ENCODE measurements at places on chromosomes 1 and 21.

DNA sequence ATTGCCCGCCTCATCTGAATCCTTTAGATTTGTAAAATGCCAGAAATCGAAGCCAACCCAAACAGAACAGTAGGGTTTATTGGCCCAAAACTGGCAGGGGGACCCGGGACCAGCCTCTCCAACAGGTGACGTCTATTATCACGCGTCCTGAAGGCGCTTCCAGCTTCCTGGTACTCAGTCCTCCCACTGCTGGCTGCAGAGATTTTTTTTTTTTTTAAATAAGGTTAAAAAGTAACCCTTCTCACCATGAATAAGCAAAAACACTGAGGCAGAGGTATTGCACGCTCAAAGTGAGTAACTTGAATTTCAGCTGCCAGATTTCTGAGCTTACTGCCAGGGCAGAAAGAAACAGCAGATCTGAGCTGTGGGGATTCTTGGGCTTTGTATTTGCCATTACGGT, 54.4 kb upstream of the GCLM start:
- no peak for DNase-seq

DNA sequence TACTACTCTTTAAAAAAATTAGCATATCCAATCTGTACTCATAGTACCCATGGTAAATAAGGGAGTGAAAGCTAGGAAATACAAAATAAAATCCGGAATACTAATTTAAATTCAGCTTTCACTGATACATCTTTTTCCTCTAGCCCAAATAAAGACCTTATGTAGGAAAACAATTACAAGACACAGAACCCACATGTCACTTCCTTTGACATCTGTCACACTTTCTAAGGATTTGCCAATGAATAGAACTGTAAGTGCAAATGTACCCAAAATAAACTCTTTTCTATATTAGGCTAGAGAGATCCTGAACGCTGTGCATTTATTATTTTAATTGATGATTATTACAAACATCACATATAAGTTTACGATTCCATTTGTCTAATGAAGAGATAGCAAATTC, 393.0 kb downstream of the LRRIQ3 start:
- no peak for DNase-seq

DNA sequence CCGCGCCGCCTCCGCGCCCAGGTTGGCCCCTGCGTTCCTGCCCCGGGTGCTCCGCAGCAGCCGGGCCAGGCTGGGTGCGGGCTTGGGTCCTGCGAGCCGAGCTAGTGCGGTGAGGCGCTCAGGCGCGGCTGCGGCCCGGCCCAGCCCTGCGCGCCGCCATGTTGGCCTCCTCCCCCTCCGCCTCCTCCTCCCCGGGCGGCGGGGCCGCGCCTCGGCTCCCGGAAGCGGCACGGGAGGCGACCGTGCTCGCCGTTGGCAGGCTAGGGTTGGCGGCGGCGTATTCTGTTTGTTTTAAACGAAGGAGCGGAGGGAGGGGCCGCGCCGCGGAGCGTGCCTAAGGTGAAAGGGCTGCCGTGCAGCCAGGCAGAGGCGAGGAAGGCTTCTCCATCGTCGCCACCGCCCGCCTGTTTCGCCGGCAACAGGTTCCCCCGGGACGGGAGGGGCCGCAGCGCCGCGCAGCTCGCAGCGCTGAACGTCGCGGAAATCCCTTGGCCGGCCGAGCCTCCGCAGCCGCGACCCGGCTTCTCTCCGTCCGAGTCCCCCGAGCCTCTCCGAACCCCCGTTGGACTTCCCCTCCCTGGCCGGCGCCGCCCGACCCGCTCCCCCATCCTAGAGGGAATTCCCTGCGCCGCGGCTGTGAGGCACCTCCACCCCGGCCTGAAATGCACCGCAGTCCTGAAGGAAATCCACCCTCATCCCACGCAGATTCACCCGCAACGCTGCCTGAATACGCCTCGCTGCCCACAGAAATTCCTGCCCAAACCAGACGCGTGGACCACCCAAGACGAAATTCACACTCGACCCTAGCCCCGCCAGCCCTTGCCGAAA, at the start of gene USP24:
USP24 (minus strand) TSS at position 171 of the 828 bp plus-strand sequence. CDS start 251 bp downstream, outside the sequence.
- peak; percentile 86 for DNase-seq

DNA sequence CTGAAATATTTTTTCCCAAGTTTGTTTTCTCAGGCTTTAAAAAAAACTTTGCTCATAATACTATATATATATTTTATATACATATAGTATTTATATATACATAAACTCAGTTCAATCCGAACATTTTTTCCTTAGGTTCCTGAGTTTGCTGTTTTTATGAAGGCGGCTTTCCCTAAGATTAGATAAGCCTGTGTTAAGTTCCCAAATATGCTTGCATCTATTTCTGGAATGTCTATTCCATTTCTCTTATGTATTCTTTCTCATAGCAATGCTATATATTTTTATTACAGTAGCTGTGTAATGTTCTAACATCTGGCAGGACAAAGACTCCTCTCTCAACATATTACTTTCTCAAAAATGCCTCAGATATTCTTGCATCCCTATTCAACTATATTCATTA, 45.9 kb downstream of the ADSS2 start:
- DNase-seq, result no peak

DNA sequence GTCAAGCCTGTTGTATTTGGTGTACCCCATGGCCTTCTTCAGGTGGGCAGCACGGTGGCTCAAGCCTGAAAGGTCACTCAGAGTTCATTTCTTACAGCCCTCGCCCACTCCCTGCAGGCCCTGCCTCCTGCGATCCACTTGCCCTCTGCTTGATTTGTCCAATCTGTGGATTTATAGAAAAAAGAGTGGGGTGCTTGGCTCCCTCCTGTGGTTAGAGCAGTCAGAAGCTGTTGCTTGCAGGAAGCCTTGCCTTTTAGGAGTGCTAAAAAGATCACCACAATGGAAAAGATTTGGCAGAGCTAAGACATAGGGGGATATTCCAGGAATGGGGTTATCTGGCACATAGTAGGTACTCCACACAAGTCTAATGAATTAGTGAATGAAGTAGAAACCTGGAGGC, 108.0 kb upstream of the TRABD2B start:
- DNase-seq, result no peak

DNA sequence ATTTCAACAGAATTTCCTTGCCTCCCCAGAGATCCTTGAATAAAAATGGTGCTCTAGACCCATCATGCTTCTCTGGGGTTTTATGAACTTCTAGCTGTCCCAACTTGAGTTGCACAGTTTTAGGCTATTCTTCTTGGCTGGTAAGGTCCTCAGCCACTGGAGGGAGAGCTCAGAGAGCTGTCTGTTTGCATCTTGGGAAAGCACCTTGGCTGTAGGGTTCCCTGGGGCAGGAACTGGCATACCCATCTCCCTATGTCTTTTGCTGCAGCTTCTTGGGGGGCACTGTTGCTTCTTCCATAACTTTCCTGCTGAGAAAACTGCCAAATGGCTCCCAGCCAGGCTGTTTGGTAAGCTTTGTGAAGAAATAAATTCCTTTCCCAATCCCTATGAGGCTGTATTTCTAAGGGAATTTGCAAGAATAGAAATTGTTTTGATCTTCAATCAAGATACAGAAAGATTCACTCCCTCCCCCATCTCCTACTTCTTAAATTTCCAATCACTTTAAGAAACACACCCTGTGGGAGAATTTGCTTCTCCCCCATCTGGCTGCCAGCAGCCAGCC, 8.2 kb upstream of the FMOD start:
- no peak for DNase-seq

DNA sequence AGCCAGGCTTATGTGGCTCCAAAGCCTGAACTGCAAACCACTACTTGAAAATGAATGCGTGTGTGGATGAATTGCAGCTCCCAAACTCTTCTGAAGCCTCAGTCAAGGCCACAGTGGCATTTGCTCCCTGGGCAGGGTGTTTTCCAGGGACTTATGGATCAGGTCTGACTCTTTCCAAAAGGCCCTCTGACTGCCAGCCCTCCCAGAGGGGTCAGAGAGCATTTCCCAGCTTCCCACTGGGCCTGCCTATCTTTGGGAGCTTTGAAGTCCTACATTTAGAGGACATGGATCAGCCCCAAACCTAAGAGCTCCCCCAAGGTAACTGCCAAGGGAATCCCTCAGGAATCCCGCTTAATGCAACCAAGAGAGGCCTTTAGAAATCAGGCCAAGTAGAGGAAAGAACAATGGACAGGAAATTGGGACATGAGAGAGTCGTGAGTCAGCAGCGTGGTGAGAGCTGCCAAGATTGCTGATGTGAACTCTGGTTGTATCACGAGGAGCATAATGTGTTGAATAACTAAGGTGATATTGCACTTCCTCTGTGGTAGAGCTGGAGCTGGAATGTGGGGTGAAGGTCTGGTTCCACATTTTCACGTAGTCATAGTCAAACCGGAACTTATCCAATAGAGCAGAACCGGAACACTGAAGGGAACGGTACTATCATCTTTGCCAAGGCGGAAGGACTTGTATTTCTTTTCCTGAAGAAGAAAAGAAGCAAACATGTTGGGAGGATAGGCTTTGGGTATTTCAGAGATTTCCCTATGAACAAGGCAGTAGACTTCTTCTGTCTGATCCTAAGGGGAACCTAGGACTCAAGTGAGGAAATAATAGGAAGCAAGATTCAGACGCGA, 99.4 kb upstream of the JUN start:
- DNase-seq, result no peak

DNA sequence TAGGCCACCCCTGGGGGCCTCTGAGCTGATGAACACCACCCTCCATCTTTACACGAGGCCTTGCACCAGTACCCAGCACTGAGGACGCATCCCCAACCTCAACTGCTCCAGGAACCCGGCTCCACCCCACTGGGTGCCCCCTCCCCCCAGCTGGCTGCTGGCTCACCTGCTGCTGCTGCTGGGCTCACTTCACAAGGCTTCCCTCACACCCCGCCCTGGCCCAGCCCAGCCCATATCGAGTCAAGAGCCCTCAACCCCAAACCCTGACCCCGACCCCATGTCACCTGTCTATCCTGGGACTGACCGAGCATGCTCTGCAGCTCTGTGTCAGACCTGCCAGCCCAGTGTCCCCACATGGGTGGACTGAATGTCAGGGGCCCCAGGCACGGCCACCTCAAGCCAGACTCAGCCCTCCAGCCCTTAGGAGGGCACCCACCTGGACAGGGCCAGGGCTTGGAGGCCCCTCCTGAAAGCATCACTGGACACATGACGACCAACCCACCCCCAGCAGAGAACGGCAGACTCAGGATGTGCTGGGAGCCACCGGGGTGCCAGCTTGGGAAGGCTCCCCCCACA, 21.4 kb downstream of the WNT9A start:
- no peak for DNase-seq

GRCh38 chr1:115012006-115012405, 17.6 kb upstream of the TSHB start:
- DNase-seq, result no peak

- no peak for DNase-seq
These were observed 12.7 kb downstream of the C1QB start for GRCh38 chr1:22665752-22666151.

DNA sequence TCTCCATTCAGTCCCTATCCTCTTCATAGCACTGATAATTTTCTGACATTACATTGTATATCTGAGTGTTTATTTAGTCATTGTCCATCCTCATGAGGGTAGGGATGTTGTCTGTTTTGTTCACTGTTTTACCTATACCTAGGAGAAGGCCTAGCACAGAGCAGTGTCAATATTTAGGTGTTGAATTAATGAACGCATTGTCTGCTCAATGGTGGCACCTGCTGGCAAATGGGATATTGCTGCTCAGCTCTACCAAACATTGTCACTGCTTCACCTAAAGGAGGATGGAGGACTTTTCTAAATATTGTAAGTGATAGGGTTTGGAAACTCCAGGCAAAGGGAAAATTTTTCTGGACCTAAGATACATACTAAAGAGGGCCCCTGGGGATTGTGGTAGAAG, 243.9 kb downstream of the RRAGC start:
- DNase-seq, result no peak

DNA sequence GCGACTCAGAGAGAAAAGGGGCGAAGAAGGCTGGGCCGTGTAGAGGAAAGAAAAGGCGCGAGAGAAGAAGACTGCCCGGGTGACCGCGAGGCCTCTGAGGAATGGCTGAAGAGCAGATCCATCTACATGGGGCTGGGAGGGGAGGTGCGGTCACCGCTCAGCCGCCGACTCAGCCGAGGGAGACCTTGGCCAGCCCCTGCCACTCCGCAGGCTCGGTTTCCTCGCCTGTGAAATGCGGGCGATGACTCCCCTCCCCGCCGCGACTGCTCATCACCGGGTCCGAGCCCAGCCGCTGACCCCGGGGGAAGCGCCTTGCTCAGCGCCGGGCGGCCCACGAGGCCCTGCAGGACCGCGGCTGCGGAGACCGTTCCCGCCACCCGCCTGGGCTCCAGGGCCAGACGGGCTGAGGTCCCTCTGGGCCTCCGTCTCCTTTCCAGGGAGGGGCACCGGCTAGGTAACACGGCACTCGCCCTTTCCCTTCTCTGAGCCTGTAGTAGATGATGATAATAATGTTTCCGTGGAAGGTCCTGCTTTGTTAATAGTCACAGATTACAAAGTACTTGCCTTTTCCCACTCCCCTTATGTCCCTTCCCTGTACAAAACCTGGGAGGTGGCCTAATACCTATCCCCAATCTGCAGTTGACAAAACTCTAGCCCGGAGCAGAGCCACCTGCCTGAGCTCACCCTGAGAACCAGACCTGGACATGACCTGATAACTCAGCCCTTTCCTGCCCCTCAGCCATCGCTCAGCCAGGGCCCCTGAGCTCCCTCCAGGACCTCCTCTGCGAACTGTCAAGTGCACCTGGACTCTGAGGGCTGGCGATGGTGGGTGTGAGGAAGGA, 1.6 kb upstream of the BSND start:
- DNase-seq, result peak; percentile 24

GRCh38 chr1:217911908-217912307, 280.8 kb downstream of the SPATA17 start:
- DNase-seq, result no peak

DNA sequence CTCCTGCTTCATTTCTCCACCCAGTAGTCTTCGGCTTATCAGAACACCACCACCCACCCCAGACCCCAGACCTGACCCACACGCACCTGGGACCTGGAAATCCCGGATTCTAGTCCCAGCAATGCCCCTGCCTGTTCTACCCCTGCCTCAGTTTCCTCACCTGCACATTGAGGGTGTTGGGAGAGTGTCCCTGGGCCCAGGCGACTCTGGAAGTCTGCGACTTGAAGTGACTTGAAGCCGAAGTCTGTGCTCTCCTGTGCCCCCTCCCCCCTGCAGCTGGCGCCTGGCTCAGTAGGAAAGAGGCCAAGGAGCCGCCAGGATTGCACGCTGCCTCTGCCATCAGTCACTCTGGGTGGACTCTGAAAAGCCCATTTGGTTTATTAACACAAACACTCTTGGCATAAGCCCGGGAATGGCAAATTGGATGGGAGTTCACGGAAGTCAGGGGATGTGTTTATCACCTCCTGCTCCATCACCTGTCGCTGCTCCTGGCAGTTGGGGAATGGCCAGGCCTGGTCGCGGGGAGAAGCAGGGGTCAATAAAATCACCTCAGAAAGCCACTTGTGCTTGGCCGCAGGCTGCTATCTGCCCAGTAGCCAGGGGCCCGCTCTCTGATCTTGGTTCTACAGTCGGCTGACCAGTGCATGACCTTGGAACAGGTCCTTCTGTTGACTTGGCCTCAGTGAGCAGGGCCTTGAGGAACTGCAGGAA, 132.7 kb downstream of the ACTL8 start:
- no peak for DNase-seq

All from activated CD4-positive, alpha-beta memory T cell treated with anti-CD3 and anti-CD28 coated beads, Interleukin-2, amount 10 ng/mL, durations not matched to agents 7 days and 5 days (primary cell).